ENCODE measurements at places on chromosomes 6 and 20.

DNA sequence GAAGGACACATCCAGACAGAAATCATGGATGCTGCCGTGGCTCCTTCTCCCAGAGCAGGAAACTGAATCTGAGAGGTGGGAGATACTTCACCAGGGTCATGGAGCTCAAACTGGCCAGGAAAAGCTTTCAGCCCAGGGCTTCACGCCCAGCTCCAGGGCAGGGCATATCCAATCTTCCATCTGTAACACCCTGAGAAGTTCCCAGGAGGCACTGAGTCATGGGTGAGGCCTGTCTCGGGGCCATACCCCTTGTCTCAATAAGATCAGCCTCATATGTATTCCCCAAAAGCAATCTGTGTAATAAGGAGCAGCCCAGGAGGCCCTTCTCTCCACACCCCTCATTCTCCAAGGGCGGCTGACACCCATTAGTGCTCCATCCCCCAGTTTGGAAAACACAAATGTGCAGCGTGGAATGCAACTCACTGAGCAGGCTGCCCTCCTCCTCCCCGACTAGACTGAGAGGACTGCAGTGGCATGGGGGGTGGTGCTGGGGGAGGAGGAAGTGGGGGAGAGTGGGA, 439.3 kb upstream of the SULF2 start:
- DNase-seq: no peak

DNA sequence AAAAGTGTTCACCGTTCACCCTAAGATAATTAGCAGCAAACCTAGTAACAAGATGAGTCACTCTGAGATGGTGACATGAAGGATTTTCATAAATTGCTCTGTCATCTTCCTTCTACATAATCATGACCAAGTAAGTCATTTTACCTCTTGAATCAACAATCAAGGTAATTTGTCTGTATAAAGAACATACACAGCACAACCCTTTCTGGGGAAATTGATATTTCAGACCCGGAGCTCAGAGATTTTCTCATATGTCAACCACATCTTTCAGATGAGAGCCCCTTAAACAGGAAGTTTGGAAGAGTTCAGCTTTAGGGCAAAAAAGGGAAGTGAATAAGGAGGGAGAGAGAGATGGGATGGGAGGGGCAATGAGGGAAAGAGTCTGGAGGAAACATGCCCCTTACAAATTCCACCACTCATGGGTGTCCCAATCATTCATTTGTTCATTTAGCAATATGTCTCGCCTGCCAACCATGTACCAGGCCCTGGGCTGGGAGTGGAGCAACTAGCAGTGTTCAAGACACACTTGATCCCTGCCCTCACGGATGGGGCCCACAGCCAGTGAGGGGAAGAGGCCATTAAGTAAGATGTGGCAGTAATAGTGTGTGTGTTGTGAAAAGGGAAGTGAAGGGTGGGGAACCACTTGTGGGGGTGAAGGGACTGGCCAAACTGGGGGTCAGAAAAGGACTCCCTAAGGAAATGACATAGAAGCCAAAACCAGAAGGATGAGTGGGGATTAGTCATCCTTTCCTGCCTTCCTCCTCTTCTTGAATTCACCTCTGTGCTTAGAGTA, 190.9 kb downstream of the MAFB start:
- DNase-seq: no peak

DNA sequence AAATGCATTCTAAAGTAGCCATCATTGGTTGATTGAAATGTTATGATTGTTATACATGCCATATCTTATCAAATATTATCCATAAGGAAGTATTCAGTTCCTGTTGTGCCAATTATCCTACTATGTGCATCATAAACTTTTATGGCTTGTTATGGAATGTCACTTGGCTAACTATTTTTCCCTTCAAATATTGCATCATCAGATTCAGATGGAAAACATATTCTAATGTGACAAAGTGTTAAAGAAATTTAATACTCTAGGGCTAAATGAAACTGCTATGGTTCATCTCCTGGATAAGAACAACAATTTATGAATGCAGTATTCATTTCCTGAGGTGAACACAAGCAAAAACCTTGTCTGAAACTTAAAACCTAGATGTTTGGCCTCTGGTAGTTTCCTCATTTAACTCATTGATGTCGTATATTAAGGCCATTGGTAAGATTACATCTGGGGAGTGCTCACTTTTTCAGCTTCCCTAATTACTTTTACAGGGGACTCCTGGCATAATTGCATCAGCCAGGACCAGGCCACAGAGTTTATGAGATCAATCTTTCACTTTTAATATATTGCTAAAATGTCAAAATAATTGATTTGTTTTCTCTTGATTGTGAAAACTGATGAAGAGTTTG, 134.9 kb upstream of the CEP162 start:
- DNase-seq: no peak

- DNase-seq: no peak
These were observed 215.1 kb upstream of the TBX18 start for GRCh38 chr6:84979541-84979940.

GRCh38 chr20:47361057-47361915, 4.8 kb upstream of the ZMYND8 start:
- no peak for DNase-seq

DNA sequence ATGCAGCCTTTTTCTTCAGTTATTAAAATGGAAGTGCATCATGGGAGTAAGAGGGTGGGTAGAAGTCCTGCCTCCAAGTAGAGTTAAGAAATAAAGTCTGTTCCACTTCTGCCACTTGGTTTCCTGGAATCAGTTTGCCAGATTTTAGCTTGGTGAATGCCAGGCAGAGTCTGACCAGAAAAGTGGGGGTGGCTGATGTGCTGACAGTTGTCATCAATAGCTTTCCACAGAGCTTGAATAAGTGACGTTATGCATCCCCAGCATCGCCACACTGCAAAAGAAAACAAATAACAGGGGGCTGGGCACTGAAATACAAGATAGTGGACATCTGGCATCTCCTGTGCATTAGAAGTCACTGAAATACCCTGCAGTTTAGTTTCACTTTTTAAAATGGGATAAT, 30.8 kb upstream of the CEP162 start:
- DNase-seq: no peak

- no peak for DNase-seq
These were observed 363.3 kb downstream of the SMOC2 start for GRCh38 chr6:168804331-168804730.

DNA sequence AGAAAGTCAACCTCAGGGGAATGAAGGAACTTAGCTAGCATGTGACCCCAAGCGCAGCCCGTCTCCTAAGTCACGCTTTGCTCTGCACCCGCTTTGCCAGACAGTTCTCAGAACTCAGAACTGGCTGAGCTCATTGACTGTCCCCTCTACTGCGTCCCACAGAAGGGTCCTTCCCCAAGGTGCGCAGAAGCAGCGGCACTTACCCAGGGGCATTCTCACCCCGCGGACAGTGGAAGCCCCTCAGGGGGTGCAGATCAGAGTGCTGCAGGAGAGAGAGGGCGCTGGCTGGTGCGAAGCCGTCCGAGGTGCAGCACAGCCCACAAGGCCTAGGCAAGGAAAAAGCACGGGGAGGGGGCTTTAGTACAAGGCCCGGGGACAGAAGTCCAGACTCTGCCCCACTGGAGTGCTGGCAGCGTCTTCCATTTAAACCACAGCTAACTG, 807 bp downstream of the SNHG17 start:
- DNase-seq: no peak

GRCh38 chr6:93801101-93801847, 381.9 kb upstream of the EPHA7 start:
- no peak for DNase-seq

- no peak for DNase-seq
These were observed 169.8 kb downstream of the SAMD5 start for GRCh38 chr6:147678253-147678652.

DNA sequence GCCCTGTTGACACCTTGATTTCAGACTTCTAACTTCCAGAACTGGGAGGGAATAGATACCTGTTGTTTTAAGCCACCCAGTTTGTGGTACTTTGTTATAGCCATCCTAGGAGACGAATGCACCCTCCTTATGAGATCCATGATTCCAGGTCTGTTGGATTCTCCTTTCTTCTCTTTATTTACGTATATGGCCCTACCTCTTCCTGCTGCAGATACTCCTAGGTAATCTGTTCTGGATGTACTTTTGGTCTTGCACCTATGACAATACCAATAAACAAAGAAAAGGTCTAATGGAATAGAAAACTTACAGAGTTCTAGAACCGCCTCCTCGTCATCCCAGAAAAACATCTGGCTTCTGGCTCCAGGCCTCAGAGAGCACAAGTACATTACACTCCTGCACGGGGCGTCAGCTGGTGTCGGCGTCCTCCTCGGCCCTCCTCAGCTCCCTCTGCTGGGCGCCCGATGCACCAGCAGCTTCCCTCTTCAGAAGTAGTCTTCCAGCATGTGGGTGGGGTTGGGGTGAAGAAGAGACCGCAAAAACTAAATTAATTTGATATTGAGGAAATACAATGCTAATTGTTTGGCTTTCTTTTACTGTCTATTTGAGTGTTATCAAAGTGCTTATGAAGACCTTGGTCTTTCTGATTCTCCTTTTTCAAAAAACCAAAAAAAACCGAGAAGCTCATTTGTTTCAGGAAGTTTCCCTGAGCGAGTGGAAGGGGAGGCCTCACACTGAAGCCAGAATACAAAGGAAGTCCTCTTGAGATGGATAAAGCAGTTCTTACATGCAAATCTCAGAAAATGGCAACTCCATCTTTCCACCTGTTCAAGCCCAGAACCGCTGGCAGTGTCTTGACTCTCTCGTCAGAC, 9.7 kb upstream of the ATXN1 start:
- DNase-seq: peak; percentile 38

- no peak for DNase-seq
These were observed 27.9 kb downstream of the PCNA start for GRCh38 chr20:5091902-5092301.

GRCh38 chr6:27806981-27807440, 105.2 kb downstream of the OR2B2 start:
- DNase-seq: no peak

- DNase-seq: no peak
These were observed 15.0 kb downstream of the JPH2 start for GRCh38 chr20:44171775-44172571.

DNA sequence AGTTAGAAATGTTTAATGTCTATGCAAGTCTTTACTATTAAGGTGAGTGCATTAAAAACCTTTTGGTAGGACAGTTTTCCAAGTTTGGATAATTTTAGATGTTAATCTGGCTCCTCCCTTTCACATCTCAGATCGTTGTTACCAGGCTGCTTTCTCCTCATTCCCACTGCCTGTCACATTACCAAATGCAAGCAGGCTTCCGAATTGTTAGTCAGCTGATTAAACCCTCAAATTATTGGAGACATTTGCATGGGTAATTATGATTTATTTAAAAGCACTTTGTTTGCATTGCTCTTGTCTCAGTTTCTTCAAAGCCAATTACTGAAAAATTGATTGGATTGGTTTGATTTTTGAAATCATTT, 816.5 kb downstream of the KIF16B start:
- no peak for DNase-seq

- DNase-seq: no peak
These were observed 37.6 kb downstream of the OR2B6 start for GRCh38 chr6:27994616-27995015.

DNA sequence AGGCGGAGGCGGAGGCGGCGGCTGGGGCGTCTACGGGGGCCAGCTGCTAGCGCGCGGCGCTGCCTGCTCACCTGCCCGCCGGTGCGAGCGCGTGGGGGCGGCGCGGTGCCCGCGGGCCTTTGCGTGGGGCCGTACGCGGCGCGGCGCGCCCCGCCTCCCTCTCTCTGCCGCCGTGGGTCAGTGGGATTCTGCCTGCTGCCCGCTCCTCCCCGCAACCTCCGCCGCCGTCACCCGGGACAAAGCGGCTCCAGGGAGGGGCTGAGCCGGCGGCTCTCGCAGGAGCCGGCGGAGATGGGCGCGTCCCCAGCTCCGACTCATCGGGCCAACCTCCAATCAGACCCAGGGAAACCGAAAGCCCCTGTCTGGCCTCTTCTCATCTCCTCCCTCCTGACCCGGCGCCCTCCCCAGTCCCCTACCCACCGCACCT, at the start of gene RCAN2:
Gene RCAN2 (minus strand): TSS at position 249 of the 427 bp plus-strand sequence.
- DNase-seq: peak; percentile 1

GRCh38 chr6:90457867-90458259, 129.0 kb downstream of the MAP3K7 start:
- no peak for DNase-seq

DNA sequence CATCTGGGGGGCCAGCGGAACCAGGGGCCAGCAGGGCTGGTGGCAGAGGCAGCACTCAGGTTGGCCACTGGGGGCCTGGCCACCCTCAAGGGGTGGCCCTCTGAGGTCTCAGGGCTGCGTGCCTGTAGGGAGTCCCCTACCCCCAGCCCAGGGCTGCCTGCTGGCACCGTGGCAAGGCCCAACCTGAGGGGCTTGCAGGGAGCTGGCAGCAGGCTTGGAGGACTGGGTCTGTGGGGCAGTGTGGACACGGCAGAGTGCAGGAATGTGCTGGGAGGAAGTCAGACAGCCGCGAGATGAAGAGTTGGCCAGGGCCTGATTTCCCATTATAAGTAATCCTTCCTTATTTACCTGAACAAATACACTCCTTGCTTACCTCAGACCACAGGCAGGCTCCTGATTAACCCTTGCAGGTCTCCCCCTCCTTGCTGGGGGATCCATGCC, at the start of gene SPDEF:
Gene SPDEF (minus strand): TSS at position 299 of the 441 bp plus-strand sequence. CDS start 11,874 bp downstream, outside the sequence.
- DNase-seq: no peak

DNA sequence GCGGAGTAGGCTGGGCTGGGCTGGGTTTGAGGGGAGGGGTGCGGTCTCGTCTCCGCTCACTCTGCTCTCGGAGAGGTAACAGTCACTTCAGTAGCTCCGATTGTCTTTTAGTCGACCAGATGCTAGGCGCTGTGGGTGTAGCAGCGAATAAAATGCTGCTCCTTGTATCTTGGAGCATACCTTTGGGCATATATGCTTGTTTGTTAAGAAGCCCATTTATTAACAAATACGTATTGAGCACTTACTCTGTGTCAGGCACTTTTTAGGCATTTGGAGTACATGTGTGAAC, 545 bp downstream of the ACTR5 start:
- DNase-seq: no peak

DNA sequence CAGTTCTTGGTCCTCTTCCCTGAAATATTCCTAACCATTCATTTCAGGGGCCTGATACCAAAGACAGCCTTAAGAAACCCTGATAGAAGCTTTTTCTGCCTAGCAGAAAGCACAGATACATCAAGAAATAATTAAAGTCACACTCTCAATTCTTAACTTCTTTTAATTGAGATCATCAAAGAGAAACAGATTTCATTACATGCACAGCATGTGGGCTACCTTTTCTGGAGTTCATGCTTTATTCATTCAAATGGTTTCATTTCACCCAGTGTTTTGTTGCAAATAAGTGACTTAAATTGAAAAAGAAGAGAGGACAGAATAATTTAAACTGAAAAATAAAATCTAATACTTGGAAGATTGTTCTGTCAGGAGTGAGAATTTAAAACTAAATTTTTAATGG, 192.6 kb upstream of the GGTLC1 start:
- DNase-seq: no peak

DNA sequence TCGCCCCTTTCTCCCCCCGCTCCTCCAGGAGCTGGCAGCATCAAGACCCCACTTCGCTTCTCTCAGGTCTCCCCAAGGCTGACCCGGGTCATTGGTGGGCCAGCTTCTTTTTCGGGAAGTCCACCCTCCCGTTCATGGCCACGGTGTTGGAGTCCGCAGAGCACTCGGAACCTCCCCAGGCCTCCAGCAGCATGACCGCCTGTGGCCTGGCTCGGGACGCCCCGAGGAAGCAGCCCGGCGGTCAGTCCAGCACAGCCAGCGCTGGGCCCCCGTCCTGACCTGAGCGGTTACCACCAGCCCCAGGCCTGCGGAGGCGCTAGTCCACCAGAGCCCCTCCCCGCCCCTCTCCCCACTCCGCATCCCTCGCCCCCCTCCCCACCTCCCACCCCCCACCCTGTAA, 1.0 kb downstream of the PPDPF start:
- DNase-seq: no peak

GRCh38 chr20:60306105-60306504, 347.9 kb downstream of the CDH26 start:
- no peak for DNase-seq

- no peak for DNase-seq
These were observed 73.5 kb downstream of the PREX1 start for GRCh38 chr20:48754292-48754691.
